Activated CD4-positive, alpha-beta T cell treated with anti-CD3 and anti-CD28 coated beads for 24 hours (primary cell): ENCODE measurements at places on chromosomes 1 and 21.

GRCh38 chr1:235776396-235776795 lies 90.3 kb downstream of the LYST start:
- no peak for DNase-seq

DNA sequence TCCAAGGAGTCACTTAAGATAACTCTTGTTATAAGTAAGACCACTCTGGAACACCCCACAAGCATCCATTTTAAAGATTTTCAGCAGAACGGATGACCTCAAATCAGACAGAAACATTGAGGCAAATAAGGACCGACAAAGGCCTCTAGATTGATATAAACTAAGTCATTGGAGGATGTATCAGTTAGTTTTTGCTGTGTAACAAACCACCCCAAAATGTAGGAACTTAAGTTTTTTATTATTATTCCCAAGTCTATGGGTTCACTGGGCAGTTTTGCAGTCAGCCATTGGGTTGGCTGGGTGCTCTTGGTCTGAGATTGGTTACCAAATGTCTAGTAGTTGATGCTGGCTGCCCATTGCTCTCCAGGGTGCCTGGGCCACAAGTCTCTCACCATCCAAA lies 311.8 kb downstream of the SIPA1L2 start:
- DNase-seq, result no peak

DNA sequence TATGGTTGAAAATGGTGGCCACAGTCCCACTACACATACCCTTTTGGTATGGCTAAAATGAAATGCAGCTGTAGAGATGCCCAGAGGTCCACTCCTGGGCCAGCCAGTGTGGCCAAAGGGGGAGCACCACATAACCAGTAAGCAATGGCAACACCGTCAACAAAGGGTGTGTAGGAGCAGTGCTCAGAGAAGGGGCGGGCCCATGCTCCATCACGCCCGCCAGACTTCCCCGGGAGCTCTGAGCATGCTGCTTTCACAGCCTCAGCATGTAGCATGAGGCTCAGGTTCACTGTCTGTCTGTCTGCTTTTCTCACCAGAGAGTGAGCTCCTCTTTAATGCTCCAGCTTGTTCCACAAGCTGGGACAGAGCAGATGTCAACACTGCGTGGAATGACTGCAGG lies 537.6 kb downstream of the MATN1 start:
- DNase-seq, result no peak

DNA sequence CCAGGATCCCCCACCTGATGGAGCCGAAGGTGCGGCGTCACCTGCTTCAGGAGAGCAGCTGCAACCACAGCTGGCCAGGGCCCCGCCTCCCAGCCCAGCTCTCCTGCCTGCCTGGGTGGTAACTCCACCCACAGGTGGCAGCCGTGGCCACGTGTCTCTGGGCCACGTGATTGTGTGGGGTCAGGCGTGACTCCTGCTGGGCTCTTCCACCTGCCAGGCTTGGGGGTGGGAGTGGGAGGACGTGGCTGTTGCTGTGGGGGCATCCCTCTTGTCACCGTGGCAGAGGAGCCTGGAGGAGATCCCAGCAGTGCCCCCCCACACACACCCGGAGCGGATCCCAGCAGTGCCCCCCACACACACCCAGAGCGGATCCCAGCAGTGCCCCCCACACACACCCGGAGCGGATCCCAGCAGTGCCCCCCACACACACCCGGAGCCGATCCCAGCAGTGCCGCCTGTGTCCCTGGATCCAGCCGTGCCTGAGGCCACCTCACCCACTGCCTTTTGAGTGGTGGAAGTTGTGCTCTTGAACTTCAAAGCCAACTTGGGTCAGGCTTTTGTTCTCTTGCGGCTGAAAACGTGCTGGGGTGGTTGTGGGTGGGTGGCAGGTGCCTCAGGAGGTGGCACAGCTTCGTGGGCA lies 32.2 kb downstream of the POFUT2 start:
- DNase-seq, result no peak

DNA sequence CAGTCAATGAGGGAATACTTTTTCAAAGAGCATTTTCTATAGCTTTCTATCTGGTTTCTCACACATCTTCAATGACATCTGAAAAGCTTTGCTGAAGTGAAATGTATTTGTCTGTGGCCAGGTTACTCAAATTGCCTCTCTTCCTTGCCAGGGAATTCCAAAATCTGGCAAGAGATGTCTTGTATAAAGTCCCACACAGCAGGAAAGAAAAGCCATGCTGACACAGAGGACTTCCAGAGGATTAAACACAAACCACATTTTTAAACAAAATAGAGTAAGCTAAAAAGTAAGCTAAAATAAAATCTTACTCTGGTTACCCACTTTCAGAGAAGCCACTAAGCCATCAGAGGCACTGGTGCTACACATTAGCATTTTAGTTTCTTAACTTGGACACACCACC lies 93.1 kb upstream of the BCAR3 start:
- no peak for DNase-seq

- DNase-seq, result no peak
Measured at GRCh38 chr1:198865319-198865718, 226.5 kb downstream of the PTPRC start.

- DNase-seq, result no peak
Measured at GRCh38 chr21:35350965-35351364, 301.9 kb upstream of the RUNX1 start.

DNA sequence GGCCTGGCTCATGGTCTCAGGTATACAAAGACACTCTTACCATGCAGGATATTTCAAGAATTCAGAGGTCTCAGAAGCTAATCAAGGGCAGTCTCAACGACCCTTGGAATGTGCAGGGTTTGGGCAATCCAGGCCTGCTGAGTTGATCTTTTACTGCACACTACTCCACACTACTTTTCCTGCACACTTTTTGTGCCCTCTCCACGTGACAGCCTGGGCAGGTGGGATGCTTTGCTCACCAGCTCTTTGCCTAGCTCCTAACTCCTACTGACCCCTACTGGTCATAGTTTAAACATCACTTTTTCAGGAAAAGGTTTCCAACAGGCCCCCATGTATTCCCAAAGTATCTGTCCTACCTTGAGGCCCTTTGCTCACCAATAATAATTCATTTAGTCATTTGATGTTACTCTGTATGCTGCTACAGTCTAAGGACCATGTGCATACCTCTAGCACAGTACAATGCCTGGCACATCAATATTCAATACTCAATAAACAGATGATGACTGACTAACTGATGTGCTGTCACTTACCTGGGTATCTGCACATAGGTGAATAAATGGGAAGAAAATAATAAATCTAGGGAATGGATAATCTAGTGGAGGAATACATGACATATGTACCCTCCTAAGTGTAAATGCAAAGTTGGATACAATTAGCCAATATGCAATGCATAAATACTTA lies 9.6 kb downstream of the DUSP23 start:
- no peak for DNase-seq

- DNase-seq, result peak; percentile 52
Measured at GRCh38 chr21:42218836-42219605, at the start of gene ABCG1. Gene ABCG1 (plus strand): TSS chr21:42219140. CDS start chr21:42219263, 123 bp downstream.

DNA sequence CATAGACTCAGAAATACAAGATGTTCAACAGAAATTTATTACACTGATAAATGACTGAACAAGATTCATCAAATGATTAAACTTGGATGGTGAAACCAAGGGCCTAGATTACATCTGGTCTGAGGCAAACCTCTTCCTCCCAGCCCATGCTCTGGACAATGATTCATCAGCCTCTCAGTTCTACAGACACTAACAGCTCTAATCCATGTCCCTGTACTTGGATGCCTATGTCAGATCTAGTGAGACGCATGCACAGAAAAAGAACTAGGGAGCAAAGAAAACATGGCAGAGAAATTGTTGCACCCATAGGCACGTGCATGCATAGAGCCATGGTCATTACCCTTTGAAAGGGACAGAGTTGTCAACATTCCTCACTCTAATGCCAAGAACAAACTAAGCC lies 250.1 kb downstream of the KCNH1 start:
- no peak for DNase-seq
